Dermis blood vessel endothelial cell (primary cell): ENCODE measurements at places on chromosomes 2 and 18. TPM values are rescaled to one million over a fixed set of nuclear protein-coding genes. Genes with fewer than 3 reads are reported as not detected.

- DNase-seq: no peak
Observed at GRCh38 chr2:232519581-232520438, at the start of gene PRSS56. TSS of gene PRSS56 (plus strand) at chr2:232520388. CDS start at chr2:232520599, 211 bp downstream.

GRCh38 chr2:31066086-31066485, 72.2 kb downstream of the GALNT14 start:
- no peak for DNase-seq

DNA sequence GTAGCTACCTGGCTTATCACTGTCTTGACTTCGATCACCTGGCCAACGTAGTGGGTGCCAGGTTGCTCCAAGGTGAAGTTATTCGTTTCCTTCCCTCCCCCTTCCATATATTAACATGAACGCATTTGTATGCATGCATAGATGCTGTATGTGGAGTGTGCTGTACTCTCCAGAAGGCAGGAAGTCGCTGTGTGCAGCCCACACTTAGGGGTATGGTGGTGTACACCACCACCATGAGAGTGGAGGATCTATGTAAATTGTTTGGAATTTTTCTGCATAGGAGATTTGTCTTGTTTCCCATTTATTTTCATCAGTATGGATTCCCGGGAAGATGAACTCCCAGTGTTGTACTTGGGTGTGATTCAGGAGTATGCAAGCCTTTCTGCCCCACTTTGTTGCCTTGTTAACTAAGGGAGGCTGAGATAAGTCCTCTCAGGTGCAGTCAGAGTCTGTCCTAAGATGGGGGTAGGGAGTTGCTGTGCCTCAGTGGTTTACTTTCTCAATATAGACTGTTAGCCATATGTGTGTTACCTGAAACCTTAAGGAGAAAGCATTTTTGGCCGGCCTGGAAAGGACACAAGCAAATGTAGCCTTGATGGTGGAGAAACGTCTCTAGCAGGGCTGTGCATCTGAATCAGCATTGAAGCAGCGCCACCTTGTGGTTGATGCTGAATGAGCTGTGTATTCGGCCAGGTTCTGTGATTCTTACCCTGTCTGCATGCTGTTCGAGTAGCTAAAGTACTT, 149.8 kb downstream of the TANC1 start:
- peak; percentile 96 for DNase-seq

DNA sequence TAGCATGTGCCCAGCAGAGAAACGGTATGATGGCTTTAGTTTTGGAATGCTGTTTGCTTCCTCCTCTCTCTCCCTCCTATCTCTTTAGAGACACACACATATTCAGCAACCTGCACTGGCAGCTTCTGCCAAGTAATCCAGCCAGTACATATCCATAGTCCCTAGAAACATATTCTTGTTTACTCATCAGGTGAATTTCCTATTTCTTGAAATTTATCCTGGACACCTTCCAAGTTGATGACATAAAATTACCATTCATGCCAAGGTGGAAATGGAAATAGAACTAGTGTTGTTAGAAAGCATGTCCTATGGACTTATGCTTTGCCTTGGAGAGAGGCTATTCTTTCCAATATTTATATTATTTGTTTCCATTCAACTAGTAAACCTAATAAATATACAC, 50.9 kb upstream of the RGPD4 start:
- no peak for DNase-seq

DNA sequence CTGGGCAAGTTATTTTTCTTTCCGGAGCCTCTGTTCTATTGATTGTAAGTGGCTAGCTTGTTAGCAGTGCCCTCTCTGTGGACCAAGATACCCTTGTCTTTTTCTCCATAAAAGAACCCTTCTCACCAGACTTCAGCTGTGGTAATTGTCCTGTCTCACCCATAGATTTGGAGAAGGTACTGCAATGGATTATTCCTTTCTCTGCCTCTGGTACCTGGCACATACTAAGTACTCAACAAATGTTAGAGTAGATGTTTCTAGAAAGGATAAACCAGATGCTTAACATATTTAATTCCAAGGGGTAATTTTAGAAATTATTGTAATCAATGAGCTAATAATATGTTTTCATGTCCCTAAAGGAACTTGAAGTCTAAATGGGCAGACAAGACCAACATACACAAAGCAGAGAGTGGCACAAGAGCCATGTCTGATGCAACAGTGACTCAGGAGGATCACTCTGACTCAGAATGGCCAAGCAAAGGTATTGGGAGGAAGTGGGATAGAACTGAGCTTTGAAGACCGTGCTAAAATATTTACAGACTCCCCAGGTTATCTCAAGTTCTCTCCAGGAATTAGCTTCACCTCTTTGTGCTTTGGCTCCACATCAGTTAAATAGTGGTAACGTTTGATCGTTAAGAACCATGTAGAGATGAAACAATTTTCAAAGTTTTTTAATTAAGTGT, 129.7 kb upstream of the OSR1 start:
- DNase-seq: no peak

GRCh38 chr2:28901841-28902240, 7.4 kb downstream of the WDR43 start:
- DNase-seq: peak; percentile 43

- no peak for DNase-seq
Observed at GRCh38 chr2:150885774-150886386, 375.8 kb downstream of the RBM43 start.

GRCh38 chr2:117631152-117631945, 183.1 kb upstream of the DDX18 start:
- DNase-seq: no peak

DNA sequence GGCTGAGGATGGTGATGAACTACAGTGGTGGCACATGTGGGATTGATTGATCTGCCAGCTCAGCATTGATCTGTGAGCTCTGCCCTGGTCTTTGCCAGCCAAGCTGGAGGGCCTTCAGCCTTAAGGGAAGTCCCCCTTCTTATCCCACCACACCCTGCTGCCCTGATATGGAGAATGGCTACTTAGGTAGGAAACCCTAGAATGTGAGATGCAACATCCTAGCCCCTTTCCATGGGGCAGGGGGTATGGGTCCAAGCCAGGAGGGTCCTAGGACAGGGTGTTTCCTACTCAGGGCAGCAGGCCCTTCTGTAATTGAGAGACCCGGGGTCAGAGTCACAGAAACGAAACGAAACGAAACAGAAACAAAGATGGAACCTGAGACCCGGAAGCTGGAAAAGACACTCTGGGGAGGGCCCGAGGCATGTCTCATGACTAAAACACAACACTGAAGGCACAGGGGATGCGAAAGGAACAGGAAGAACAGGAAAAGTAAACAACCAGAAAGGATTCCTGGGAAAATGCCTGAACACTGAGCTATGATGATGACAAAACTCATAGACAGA, 16.9 kb upstream of the SULT1C2 start:
- DNase-seq: peak; percentile 52

DNA sequence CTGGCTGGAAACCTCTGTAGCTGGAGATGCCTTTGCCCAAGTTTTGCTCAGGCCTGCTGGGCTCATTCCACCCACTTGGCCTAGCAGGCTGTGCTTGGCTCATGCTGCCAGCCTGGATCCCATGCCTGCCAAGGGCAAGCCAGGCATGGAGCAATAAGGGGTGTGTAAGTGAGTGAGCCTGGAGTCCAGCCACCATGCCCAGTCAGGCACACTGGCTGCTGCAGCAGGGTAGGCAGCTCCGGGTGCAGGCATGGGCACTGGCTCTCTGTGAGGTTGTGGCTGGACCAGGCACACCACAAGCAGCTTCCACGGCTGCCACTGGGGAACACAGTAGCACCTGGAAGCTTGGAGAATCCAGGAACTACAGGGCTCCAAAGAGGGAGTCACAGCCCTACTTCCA, 147.7 kb upstream of the HS6ST1 start:
- no peak for DNase-seq

GRCh38 chr18:60401346-60401745, 28.8 kb upstream of the MC4R start:
- DNase-seq: no peak

DNA sequence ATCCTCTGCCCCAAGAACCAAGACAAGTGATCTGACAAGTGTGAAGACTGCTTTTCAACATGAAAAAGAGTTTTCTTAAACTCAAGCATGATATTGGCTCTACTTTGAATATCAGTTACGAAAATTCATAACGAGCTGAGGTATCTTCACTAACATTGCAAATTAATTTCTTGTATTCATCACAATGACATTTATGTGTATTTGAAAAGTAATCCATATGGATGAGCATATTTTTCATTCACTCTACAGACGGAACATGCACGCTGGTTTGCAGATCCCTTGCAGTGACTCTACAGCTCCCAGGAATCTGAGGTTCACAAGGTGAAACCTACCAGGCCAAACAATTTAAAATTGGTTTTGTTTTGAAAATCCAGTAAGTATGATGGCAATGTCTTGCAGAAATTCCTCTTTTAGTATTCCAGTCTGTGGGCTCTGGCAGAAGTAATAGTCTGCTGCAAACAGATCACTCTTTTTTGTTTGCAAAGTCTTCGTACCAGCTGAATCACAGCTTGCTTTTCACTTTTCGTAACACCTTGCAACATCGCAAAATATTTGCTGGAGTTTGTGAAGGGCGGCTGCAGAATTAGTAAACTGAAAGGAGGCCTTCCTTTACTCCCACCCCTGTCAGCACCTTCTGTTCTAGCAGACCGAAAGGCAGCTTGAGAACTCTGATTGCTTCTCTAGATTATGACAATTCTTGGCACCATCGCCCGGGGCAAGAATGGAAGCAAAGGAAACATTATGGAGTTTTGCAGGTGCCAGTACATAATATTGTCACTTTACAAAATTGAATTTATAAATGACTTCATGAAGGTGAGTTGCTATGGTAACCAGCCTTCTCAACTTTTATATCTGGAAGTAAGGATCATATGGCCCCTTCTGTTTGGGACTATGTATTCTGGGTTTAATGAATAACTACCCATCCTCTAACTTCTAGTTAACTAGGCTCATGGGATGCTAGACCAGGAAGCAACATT, 168.7 kb downstream of the TMEM247 start:
- DNase-seq: no peak

DNA sequence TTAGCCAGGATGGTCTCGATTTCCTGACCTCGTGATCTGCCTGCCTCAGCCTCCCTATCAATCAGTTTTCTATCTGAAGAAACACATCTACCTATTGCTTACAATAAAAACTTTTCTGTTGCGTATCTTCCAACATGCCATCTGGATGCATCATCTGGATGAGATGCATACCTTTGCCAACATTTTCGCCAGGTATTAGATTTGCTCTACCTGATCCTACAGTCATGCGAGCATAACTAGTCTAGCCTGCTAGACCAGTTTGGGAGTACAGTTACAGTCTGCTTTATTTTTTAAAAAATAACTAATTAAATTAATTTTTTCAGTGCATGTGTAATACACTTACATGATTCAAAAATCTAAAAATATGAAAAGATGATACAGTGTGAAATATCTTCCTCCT, 334.0 kb upstream of the MEX3C start:
- no peak for DNase-seq

DNA sequence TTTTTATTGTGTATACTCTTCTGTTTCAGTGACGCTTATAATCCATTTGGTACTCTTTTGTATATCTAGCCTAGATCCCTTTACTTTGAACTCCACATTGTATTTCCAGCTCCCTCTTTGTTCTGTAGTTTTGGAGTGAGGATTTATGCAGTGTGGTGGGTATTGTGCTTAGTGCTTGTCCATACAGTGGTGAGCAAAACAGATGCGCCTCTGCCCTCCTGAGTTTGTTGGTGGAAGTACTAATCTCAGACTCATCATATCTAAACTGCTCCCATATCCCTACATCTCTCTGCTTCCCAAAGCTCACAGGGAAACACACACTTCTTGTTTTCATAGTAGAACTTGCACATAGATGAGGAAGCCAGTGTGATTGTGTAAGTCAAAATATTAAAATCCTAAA, 12.1 kb downstream of the PTCD3 start:
- DNase-seq: no peak

GRCh38 chr2:36416370-36417165, 61.0 kb downstream of the CRIM1 start:
- no peak for DNase-seq

DNA sequence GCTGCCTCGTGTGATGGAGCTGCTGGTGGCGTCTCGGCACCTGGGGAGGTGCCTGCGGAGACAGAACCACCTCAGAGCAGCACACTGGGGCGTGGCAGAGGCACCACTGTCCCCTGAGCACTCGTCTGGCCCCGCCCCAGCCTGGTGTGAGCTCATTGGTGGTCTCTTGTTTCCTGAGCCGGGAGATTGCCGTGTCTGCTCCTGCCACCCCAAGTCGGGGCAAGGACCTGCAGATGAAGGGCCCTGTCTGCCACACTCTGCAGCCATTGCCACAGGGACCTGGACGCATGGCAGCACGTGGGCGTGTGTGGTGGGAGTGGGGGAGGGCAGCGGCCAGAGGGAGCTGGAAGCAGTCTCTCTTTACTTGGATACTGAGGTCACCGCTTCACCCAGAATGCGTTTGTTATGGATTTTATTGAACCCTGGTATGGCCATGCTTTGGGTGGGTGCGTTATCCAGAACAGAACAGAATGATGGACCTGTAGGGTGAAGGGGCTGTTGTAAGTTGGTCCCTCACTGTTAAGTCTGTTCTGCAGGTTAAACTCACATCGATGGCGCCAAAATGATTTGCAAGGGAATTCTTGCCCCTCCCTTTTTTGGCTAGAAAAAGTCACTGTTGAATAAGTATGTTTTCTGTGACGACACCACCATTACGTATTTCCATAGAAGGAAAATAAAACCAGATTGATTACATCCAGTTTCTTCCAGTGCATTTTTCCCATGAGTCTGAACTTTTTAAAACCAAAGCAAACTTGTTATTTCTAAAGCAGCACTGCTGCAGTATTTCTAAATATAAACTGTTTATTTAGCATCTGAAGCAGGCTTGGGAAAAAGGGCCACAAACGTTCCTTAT, 92.0 kb downstream of the USP40 start:
- DNase-seq: no peak

GRCh38 chr2:135074216-135074615, 22.1 kb downstream of the RAB3GAP1 start:
- no peak for DNase-seq

DNA sequence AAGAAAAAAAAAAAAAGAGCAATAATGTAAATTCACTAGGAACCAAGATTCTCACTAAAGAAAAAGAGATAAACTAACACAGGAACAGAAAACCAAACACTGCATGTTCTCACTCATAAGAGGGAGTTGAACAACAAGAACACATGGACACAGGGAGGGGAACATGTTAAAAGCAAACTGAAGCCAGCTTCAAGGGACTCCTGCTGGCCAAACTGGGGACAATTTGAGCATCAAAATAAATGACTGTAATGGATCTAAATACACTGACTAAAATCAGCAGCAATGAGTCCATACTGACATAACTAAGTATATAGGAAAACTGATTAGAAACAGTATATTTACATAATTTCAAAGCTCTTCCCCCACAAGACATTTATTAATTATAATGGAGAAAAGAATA, 73.0 kb downstream of the FARSB start:
- peak; percentile 15 for DNase-seq

IL37 gene
- not detected in 2 replicates for total RNA-seq

LCT gene
- under 0.01 TPM in 1 of 2 replicates, not detected in the other for total RNA-seq

LIPG gene
- total RNA-seq: 1.9 and 54.6 TPM in 2 replicates

EVX2 gene
- not detected in 2 replicates for total RNA-seq
